Stimulated activated CD8-positive, alpha-beta memory T cell treated with anti-CD3 and anti-CD28 coated beads, Interleukin-15, amount 100 ng/mL, for 1 hour (primary cell): ENCODE measurements at places on chromosomes 16 and 17.

GRCh38 chr16:79750311-79750710 lies 149.8 kb upstream of the MAF start:
- DNase-seq = no peak

- no peak for DNase-seq
Measured at GRCh38 chr17:50514388-50514787, 6.1 kb downstream of the MYCBPAP start.

DNA sequence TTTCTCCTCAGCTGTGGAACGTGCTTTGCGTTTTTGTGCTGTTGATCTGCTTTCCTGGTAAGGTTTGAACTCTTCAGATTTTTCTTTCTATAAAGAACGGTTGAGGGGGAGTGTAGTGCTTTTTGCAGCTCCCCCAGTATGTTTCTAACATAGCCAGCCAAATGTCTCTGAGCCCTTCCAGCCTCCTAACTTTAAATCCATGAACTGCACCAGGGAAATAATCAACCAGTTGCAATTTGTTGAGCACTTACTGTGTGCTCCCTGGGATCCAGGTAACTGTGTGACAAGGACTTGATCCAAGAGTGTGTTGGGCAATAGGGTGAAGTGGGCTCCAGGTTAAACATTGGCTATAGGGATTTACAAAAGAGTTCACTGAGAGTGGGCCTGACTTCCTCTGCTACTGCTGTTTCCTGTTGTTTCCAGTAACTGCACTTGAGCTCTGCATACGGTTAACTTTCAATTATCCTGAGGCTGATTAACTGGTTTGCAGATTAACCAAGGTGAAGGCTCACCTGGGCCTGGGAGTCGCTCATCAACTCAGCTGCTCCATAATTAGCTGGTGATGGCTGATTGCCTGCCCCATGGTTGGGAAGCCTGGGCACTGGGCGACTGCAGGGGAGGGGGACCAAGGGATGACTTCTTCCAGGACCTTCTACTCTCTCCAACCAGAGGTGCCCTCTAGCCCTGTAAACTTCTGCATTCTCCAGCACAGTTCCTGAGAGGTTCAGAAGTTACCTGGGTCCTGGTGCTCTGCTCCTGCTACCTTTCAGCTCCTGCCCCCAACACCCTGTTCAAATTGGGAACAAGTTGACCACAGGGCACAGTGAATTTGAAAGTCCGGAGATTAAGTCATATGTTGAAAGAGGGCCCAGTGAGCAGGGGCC lies 19.5 kb downstream of the HLF start:
- DNase-seq = no peak

DNA sequence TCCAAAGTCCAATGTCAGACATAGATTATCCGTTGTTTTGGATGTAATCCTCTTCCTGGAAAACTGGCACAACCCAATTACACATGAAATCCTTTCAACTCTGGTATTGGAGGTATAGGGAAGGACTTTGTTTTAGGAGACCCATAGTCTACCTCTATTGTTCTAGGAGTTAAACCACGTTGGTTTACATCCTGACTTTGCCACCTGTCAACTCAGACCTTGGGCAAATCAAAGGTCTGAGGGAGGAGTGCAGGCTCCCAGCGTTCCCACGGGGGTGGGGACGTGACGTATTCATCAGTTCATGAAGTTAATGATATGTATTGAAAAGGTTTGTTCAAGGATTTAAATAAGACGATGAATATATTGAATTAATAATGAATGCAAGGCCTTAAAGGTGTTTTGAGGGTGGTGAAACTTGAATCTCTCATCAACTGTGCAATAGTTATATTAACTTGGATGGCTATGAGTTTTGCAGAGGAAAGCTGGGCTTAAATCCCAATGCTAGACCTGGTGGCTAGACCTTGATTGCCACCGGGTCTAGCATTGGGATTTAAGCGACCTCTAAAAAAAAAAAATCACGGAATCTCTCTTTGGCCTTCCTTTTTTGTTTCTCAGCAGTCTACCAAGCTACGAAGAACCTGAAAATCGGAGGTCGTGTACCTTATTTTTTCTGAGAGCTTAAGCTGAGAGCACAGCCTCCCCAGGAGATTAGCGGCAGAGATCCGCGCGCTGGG lies 744 bp upstream of the NF1 start:
- DNase-seq = no peak

GRCh38 chr17:51169340-51169739 lies 3.1 kb downstream of the NME2 start:
- no peak for DNase-seq

- no peak for DNase-seq
Measured at GRCh38 chr16:72927199-72928089, 120.5 kb downstream of the ZFHX3 start.

- no peak for DNase-seq
Measured at GRCh38 chr17:78130090-78130436, 508 bp upstream of the TMC8 start.

DNA sequence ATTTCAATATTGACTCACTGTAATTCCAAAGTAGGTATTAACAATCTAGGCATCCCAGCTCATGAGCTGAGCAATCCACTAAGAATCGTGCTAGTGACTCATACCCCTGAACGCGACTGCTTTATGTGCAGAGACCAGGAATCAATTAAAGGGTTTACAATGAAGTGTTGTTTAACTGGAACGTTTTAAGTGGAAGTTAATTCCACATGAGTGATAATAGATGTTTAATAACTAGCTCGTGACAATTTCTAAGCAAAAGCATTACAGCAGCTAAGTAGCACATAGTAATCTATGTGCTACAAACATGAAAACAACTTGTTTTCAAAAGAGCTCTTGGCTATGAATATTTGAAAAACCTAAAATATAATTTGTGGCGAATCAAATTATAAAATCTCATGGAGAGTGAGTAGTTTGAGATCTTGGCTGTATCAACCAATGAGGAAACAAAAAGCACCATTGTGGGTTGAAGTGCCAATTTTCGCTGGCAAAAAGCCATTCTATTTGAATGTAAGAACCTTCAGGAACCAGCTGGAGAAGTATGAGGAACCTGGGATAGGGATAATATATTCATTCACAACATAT lies 9.4 kb downstream of the GJC1 start:
- no peak for DNase-seq

DNA sequence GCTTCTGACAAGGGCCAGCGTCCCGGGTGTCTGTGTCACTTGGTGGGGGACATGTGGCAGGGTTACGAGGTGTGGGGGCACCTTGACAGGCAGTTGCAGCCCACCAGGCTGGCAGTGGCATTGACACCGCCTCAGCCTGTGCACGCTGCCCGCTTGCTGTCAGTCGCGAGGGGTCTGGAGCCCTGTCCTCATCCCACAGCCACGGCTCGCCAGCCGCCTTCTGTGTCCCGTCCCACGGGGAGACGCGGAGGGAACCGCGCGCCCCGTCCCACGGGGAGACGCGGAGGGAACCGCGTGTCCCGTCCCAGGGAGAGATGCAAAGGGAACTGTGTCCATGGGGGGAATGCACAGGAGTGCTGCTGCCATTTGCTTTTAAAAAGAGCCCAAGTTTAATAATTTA lies 3.5 kb downstream of the PABPN1L start:
- DNase-seq = no peak

DNA sequence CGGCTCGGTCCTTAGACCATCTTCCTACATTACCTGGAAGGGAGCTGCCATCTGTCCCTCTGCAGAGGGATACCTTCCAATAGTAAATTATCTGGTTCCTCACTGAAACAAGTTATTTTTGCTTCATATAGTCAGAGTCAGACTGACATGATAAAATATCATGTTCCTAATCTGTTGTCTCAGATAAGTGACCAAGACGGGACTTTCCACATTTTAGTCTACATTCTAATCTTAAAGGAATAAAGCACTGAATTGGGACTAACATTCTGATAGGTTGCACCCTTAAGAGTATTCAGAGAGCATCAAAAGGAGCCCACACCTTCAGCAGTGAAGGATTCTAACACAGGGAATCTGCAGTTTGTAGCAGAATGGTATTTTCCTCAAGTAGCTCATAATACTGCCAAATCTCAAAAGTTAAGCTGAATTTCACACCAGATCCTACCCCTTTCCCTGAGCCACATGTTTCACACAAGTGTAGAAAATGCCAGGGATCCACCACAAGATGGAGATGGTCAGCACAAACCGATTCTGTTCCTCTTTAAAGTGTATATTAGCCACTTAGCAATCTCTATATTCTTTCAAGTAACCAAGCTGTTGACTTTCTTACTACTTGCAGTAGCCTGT lies 13.4 kb downstream of the GINS2 start:
- DNase-seq = no peak

- DNase-seq = no peak
Measured at GRCh38 chr17:28999206-28999605, 6.6 kb downstream of the SEZ6 start.

DNA sequence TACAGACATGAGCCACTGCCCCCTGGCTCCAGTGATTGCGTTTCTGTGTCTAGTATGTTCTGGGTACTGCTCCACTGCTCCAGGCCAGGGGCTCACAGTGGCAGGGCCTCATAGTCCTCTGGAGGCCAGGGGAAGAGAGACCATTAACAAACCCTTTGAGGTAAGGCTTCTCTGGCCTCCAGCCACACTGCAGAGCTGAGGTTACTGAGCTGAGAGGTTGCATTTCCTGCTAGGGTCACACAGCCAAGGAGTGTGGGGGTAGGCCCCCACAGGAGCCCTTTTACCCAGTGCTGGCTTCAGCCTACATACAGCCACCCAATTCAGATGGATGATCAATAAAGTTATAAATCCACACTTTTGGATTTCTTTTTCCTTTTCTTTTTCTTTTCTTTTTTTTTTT lies 50.4 kb upstream of the DLX4 start:
- DNase-seq = no peak

DNA sequence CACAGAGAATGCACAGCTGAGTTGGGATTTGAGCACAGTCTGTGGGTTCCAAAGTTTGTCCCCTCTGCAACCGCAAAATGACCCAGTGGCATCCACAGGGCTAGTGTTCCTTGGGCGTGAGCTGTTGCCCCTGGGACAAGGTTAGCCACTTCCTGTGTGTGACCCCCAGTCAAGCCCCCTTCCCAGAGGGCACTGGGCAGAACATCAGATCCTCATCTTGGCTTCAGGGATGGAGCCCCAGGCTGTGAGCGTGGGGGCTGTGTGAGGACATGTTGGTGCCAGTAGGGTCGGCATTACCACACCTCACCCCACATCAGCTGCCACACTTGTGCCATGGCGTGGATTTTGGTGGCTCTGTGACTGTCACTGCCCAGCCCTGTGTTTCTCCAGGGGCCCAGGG lies 55.3 kb downstream of the USP22 start:
- no peak for DNase-seq

GRCh38 chr16:27084307-27085028 lies 17.7 kb downstream of the C16orf82 start:
- DNase-seq = no peak

DNA sequence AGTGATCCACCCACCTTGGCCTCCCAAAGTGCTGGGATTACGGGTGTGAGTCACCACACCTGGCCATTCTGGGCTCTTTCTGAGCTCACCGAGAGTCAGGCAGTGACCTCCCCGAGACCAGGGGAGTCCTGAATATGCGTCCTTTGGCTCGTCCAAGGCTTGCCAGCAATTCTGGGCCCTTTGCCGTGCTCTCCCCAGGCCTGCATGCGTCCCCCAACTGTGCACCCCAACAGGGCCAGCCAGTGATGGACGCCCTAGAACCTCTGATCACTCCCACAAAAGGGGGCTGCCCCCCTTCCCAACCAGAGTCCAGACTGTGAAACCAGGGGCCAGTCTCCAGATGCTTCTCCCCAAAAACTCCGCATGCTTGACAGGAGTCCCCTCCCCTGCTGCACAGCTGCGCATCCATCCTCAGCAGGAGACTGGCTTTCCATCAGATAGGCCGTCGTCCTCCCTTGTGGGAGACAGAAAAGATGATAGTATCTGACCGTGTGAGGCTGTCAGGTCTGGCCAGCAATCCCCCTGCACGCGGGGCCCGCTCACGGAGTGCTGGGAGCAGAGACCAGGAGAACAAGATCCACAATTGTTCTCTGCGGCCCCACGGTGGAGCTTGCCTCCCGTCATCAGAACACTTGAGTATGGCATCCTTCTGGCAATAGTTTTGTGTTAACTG lies 15.5 kb downstream of the HS3ST6 start:
- no peak for DNase-seq

DNA sequence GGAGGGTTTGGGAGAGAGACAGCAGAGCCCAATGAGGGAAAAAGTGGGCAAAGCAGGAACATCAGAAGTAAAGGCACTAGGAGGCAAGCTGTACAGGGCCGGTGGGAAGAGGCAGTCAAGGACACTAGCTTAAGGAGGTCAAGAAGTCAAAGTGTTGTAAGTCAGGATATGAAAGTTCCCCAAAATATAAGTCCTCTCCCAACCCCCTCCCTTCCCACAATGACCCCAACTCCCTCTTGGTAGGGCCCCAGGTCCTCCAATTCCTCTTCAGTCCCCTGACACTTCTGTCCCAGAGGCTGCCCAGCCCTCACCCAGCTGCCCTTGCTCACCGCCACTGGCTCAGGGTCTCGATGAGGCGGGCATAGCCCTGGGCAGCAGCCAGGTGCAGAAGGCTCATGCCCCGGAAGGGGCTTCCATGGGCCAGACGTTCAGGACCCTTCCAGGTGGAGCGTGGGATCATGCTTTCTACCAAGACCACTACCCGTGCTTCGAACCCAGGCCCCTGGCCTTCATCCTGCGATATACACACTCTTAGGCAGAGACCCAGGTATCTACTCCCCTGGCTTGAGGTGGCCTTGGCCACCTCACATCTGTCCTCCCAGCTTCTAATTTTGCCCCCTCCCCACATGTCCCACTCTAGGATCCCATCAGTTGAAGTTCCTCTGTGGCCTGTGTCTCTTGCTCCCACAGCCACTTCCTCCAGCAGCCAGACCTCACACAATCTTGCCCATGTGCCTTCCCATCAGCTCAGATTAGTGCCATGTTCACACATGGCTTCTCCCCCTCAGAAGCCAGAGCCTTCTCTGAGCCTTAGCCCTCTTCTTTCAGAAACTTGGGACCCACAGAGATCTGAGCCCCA lies 5.9 kb upstream of the SPAG7 start:
- DNase-seq = no peak

DNA sequence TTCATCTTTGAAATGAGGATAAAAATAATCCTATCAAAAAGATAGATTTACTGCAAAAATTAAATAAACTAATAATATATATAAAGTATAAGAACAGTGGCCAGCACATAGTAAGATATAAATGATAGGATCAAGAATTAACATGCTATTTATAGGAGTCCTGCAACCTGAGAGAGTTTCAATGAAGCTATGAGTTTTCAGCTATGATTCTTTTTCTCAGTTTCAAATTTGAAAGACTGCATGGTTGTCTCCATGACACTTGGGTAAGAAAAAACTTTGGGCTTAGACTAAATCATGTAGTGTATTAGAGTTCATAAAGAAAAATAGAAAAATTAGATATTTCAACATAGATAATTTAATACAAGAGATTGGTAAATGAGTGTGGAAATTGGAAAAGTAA lies 817.8 kb upstream of the KIF2B start:
- DNase-seq = no peak

- no peak for DNase-seq
Measured at GRCh38 chr17:78369791-78370381, 8.6 kb upstream of the PGS1 start.
